ENCODE measurements at places on chromosomes 3 and 15.

GRCh38 chr3:13880811-13881156 is 913 bp upstream of the WNT7A start:
- DNase-seq, result no peak

GRCh38 chr3:120440001-120440703 is 10.6 kb downstream of the FSTL1 start:
- DNase-seq, result no peak

DNA sequence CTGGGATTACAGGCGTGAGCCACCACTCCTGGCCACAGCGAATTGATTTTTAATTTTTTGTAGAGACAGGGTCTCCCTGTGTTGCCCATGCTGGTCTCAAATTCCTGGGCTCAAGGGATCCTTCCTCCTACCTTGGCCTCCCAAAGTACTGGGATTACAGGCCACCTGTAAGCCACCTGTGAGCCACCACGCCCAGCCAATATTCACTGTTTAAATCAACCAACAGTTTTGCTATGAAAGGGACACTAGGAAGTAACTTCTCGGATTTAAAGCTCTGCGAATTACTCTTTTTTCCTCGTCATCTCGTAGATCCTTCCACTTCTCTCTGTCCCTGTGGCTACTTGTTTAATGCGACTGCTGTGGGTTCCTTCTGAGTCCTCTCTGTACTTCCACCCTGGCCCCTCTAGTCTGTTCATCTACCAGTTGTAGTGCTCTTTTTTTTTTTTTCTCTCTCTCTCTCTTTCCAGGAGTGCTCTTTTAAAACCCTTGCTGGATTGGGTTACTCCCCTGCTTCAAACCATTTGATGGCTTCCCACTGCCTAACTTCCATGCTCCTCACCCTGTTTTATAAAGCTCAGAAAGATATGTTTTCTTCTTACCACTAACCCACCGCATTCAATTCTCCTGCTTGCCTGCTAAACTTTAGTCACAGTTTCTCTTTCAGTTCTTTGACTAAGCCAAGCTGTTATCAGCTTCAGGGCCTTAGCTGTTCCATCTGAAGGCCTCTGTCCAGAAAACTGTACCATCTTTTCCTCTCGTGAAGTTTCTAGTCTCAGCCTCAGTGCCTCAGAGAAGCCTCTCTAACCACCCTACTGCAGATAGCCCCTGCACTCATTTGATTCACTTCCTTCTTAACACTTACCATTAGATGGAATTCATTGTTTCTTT is 12.4 kb downstream of the RTF1 start:
- DNase-seq, result no peak

DNA sequence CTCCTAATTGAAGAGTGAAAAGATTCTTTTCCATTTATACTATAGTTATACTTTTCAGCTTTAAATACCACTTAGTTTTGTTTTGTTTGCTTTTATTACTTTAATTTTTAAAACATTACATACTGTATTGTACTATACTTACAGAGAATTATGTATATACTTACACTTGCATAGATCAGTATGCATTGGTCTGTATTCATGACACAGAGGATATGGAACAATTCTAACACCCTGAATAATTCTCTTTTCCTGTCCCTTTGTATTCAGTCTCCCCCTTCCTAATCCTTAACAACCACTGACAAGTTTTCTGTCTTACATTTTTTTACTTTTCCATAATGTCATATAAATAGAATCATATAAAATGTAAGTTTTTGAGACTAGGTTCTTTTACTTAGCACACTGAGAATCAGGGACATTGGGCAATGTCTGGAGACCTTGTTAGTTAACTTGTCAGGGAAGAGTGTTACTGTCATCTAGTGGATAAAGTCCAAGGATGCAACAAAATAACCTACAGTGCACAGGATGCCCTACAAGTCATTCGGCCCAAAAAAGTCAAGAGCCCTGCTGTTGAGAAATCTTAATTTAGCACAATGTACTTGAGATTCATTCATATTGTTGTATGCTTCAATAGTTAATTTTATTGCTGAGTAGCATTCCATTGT is 95.7 kb upstream of the MCTP2 start:
- DNase-seq, result no peak

- DNase-seq, result no peak
These were observed 88.2 kb upstream of the FLNB start for GRCh38 chr3:57919987-57920386.

GRCh38 chr15:101526021-101526420 is 36.5 kb upstream of the PCSK6 start:
- DNase-seq, result no peak

- no peak for DNase-seq
These were observed 356.5 kb downstream of the TBL1XR1 start for GRCh38 chr3:176840641-176841286.

- DNase-seq, result no peak
These were observed 28.1 kb downstream of the OPA1 start for GRCh38 chr3:193621127-193621526.

DNA sequence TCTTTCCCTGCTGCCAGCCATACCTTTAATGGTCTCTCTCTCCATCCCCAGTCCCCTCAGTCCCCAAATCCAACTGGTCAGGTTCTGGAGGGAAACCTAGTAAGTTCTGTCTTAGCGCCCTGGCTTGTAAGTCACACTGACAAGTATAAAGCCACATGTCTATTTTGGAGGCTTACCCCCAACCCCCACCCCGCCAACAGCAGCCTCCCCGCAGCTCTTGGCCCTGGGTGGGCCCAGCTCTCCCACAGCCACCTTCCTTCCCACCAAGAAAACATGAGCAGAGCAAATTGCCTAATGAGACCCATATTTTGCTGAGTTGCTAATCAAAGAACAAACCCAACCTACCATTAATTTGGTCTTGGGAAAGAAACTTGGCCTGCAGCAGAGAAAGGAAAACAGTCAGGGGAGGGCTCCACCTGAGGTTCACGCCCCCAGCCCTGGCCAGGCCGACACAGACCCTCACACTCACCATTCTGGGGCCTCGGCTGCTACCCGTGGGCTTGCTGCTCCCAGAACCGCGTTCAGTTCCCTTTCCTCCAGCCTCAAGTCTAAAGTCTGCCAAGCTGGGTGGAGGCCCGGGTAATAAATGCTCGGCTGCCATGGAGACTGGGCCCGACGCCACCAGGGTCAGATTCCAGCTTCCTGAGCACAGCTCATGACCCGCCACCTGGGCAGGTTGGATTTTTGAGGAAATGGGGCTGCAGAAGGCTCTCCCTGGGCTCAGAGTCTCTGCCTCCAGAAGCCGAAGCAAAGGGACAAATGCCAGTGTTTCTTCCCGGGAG is at the start of gene CALML4:
Gene CALML4 (minus strand): TSS at position 557 of the 782 bp plus-strand sequence. CDS start 85 bp downstream, at position 472.
- DNase-seq, result peak; percentile 24

DNA sequence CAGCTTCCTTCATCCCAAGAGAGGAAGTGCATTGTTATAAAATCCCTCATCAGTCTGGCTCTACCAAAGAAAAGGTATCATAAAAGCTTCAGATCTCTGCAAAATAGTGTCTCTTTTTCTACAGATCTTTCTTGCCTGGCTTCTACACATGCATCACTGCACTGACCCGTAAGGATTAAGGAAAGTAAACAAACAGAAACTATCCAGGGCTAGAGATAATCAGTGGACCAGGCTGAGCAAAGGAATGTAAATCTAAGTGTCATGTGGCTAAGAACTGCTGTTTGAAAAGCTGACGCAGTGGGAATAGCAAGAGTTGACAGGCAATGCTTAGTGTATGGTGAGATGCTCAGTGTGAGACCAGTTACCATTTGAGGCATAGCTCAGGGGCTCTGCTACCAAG is 339.7 kb downstream of the IL5RA start:
- no peak for DNase-seq

DNA sequence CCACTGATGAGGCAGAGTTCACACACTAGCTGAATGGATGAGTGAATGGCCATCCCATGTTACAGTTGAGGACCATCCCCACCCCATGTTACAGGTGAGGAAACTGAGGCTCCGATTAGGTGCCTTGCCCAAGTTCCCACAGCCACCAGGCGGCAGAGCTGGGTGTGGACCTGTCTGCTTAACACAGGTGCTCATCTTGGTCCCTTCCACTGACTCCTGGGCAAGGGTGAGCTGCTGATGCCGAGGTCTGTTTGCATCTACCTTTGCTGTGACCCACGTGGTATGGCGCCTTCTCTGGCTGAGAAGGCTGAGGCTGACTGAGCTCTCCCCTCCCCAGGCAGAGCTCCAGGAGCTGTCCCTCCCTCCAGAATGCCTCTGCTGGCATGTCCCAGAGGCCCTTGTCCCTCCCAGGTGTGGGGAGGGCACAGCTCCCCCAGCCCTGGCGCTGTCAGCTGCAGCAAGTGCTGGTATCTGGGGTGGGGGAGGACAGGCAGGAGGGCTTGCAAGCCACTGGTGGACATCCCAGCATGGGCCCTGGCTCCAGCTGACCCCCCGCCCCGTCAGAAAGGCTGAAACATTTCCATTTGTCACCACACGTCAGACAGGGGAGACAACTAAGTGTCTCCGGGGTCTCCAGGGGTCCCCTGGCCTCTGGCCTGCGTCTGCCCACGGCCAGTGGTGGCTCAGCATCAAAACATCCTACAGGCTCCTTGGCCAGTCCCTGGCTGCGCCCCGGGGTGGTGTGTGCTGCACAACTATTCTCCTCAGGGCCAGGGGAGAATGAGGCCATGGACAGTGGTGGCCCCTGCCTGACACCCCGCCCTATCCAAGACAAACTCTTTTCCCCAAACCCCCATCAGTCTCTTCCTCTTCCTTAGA is 105.4 kb downstream of the ADCY5 start:
- DNase-seq, result no peak

- no peak for DNase-seq
These were observed 630 bp downstream of the LXN start for GRCh38 chr3:158671821-158672214.

- no peak for DNase-seq
These were observed 85.8 kb downstream of the SLC49A4 start for GRCh38 chr3:122880624-122881023.

GRCh38 chr15:33831646-33832045 is 136.7 kb upstream of the CHRM5 start:
- no peak for DNase-seq

DNA sequence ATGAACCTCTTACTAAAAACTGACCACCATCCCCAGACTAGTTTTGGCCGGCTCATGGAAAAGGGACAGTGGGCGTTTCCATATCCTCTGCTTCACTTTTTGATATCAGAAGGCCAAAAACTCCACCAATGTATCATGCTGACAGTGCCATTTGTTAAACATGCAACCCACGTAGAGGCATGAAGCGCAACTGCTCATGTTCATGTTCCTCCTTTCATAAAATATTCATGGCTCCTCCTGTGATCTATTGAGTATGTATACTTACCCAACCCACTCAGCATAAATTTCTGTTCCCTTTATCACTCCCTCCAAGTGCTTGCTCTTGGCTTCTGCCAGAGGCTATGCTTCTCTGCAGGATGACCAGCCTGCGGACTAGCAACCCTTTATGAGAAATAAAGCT is 58.7 kb upstream of the TGFBR2 start:
- DNase-seq, result no peak

DNA sequence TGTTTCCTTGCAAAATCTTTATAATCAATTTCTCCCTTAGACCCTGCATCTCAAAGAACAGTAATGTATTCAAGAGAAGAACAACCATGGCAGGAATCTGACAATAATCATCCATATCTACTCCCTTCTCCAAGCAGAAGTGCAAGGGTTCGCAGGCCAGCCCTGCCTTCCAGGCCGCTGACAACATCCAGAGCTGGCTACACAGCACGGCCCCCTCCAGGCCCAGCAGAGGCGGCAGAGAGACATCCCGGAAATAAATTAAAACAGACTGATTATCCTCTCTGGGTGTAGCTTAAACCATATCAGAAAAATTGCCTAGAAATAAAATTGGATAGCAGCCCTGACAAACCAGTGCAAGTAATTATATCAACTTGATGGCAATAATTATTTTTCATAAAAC is 223.3 kb downstream of the FAM43A start:
- no peak for DNase-seq

GRCh38 chr15:38242055-38242454 is 10.6 kb upstream of the SPRED1 start:
- no peak for DNase-seq

GRCh38 chr15:79053894-79054293 is 36.7 kb downstream of the RASGRF1 start:
- no peak for DNase-seq

- DNase-seq, result no peak
These were observed 3.3 kb downstream of the NPTN start for GRCh38 chr15:73629798-73630429.

DNA sequence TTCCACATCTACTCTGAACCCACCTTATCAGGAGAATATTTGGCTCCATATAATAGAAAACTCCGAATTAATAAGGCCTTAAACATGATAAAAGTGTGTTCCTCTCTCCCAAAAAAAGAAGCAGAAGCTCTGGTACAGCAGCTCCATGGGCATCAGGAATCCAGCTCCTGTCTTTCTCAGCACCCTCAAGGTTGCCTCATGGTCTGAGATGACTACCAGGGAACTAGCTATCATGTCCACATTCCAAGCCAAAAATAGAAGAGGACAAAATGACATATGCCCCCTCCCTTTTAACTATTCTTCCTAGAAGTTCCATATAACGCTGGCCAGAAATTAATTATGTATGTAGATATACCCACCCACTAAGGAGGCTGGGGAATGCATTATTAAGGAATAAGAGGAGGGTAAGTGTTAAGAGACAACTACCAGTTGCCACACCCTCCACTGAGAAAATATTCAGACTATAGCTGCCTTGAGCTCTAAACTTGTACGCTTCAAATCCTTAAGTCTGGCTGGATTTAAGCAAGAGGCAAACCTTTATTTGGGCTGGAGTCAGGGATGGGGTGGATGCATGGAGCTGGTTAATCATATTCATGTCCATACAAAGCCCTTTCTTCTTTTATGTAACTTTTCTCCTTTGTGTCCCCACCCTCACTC is 35.8 kb upstream of the CTDSPL start:
- DNase-seq, result no peak

DNA sequence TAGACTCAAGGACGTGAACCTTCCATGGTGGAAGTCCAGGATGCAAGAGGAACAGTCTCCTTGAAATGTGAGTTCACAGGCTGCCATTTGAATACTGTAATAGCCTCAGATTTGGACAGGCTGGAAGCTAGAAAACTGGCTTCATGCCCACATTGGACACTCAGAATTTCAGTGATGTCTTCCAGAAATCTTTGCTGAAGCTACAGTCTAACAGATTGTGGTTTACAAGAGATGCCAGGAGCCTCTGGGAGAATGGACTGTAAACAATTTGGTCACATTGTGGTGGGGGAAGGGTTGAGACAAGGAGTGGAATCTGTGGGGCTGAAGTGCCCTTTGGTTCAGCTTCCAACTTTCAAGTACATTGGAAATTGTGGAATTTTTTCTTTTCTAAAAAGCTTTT is 252.0 kb upstream of the PROK2 start:
- no peak for DNase-seq

DNA sequence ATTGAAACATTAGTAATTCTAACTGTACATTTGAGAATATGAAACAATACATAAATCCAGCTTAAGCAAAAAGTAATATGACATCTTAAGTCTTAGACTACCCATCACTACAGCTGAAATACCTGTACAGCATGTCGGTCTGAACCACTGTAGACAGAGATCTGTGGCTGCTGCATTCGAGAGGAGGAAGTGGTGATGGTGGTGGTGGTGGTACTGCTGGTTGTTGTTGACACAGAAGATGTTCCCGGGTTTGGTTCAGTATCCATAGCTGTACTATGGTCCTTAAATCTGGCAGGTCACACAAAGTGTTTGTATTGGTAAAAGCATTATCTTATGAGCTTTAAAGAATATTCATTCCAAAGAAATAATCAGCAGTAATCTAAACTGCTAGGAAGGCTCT is 2.9 kb downstream of the PHC3 start:
- no peak for DNase-seq
